ENCODE measurements at places on chromosomes 2 and 18.

DNA sequence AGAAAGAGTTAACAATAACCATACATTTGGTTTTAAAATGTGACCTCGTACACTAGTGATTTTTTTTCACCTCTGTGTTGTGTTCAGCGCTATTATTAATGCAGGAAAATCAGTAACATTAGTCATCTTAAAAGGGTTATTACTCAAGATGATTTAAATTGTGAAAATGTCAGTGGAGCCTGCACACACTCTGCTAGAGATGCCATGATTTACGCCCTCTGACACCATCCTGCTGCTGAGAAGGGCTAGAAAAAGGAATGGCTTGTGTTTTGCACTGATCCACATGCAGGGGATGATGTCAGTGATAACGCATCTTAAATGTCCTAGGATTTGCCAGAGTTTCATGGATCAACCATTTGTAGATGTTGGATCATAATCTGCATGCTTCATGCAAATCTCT lies 121.3 kb upstream of the BOD1L2 start:
- no peak for DNase-seq

- DNase-seq = peak; percentile 70
These were observed 1.2 kb downstream of the GYPC start for GRCh38 chr2:126657148-126657635.

GRCh38 chr2:219109471-219109870 lies 48.8 kb upstream of the IHH start:
- DNase-seq = peak; percentile 16

GRCh38 chr18:44682871-44683221 lies 2.2 kb downstream of the SETBP1 start:
- DNase-seq = no peak

GRCh38 chr18:60684843-60685513 lies 312.4 kb upstream of the MC4R start:
- no peak for DNase-seq

GRCh38 chr18:69400976-69401225 lies 213 bp downstream of the DOK6 start:
- no peak for DNase-seq

DNA sequence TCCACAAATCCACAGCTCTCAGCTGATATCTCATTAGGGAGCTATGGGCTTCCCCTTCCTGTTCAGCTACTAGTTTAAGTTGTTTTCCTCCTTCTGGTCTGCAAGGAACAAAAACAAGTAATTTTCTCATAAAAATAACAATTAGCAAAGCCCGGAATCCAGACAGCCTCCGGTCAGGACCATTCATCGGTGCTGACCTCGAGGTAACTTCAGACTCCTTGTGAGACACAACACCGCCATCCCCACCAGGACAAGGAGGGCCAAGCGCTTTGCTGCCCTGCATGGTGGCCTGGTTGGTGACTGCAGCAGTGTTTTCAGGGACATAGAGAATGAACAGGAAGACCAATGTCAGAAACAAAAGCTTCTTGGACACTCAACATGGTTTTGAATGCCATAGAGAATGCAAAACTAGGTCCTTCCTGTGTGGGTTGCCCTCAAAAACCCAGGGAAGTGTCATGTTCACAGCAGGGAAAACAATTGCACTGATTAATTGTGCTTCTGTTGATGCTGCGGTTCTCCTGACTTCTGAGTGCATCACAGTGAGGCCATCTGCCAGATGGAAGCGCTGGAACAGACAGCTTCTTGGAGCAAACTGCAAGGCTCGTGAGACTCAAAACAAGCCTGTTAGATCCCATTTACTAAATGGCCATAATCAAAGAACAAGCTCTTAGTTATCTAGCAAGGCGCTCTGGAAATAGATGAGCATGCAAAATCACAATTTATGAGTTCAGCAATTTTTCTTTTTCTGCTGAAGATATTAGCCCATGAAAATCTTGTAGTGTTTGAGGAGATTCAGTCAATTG lies 77.1 kb downstream of the HS1BP3 start:
- no peak for DNase-seq

DNA sequence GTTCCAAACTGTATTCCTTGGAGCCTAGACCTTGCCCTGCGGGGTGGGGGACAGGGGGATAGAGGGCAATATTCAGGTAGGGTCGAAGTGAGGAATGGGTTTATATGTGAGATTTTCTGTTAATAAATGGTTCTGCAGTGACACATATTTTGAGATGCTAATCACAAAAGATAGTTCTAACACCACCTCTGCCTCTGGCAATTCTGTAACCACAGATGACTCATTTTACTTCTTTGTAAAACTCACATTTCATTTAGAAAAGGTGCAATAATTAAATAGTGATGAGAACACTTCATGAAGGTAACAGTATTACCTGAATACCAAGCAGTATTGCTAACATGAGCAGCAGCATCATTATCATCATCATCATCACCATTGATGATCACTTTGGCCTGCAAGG lies 306.6 kb downstream of the SUCLG1 start:
- no peak for DNase-seq

DNA sequence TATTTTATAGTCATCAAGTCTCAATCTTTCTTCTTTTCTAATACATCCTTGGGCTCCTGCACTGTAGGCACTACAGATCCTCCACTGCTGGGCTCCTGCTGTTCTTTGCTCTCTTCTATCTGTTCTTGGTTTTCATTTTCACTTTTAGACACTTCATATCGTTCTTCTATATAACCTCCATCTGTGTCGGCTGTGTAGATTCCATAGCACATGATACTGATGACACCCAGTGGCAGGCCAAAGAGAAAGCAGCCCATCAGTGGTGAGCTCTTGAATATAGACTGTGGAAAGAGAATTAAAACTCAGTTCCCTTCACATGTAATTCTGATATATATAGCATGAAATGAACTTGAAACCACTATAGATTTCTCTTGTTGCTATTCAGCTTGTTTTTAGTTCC lies 38.0 kb downstream of the TMX3 start:
- no peak for DNase-seq

GRCh38 chr18:27750923-27751322 lies 426.0 kb downstream of the CDH2 start:
- DNase-seq = no peak

GRCh38 chr2:78077633-78078032 lies 555.5 kb upstream of the LRRTM4 start:
- no peak for DNase-seq

DNA sequence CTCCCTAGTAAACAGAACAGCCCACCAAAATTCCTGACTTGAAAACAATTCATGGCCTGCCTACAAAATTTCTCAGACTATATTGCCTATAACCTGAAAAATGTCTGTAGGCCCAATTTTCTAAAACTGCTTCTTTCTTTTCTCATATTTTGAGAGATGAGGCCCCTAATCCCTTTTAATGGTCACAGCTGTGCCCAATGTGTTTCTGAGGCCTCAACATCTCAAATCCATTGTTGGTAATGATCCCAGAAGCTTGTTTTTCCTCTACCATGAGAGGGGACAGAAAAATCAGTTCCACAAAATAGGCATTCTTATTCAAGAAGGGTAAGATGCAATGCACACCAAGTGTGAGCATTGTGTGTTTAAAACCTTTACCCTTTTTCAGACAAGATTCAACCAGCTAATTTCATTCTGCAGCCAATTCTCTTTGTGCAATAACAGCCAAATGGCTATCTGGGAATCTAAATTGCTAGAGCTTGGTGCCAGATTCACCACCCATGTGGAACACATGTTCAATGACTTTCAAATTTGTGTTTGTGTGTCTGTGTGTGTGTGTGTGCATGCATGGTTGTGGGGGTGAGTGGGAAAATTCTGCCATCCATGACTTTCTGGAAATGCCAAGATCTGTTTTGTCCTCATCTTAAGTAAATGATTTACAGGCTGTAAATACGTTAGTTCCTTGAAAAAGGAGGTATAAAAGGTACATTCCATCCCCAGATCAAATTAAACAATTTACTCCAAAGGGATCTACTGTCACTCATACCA lies 319.5 kb downstream of the TNS1 start:
- DNase-seq = no peak

- DNase-seq = no peak
These were observed 2786.5 kb downstream of the RPIA start for GRCh38 chr2:91477731-91478672.

DNA sequence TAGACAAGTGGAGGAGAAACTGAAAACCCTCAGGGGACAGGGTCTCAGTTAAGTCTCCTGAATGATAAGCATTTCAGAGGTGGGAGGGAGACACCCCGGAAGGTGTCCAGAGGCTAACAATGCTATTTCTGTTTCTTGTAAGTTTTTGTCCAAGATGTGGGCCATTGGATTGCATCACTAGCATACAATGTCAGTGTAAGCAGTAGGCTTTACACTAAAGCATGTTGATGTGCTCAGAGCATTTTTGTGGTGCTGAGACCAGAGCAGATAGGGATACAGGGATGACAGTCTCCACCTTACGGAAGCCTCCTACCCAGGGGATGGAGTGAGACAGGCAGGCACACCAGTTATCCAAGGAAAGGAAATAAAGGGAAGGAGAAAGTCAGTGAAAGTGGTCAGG lies 2.2 kb upstream of the IL1R1 start:
- no peak for DNase-seq

DNA sequence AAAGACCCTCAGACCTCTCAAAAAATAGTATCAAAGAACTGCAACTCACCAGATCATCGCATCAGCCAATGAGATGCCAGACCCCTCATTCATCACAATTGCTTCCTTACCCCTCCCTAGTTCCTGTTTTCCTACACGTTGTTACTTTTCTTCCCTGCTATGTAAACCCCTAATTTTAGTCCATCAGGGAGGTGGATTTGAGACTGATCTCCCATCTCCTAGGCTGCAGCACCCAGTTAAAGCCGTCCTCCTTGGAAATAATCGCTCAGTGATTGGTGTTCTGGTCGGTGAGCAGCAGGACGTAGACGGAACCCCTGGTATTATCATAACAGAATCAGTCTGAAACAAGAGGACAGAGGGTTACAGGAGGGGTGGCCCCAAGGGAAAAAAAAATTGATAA lies 44.0 kb upstream of the MAP4K4 start:
- DNase-seq = no peak

DNA sequence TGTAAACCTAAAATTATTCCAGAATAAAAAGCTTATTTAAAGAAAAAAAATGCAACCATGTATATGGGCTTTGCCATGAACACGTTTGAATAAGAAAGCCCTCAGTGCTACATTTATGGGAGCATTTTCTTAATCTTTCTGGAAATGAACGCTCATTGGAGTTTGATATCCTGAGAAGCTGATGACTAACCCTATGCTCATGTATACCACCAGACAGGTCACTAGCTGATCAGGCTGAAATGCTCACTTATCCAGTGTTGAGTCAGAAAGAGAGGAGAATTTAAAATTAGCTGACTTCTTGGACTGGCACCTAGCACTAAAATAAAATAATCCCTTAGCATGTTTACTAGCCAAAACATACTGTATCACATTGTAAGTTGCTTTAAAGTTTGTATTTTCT lies 254.9 kb upstream of the SIX3 start:
- DNase-seq = no peak

- no peak for DNase-seq
These were observed 681 bp upstream of the NRP2 start for GRCh38 chr2:205681401-205682238.

- no peak for DNase-seq
These were observed 190.0 kb downstream of the NAPG start for GRCh38 chr18:10715791-10716190.

DNA sequence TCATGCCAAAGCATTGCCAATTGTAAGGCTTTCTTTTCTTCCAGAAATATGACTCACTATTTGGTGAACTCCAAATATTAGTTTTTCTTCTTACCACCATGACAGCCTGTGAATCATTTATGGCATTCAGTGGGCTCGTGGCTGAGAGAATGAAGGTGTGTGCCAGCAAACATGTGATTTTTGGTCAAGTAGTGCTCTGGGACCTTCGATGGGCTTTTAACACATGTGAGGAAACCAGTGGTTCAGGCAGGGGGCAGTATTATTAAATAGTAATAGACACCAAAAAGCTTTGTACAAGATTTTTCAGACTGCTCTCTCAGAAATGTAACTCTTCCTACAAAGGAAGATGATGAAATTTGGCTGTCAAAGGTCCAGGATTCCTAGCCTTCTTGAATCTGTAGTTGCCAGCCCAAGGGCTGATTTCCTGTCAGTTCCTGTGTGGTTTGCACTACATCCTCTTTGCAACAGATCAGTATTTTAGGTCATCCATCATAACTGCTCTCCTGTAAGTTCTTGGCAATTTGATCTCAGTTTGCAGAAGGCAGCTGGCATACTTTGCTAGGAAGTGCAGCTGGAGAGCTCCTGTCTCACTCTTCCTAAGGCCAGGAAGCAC lies 64.3 kb downstream of the BABAM2 start:
- peak; percentile 31 for DNase-seq

DNA sequence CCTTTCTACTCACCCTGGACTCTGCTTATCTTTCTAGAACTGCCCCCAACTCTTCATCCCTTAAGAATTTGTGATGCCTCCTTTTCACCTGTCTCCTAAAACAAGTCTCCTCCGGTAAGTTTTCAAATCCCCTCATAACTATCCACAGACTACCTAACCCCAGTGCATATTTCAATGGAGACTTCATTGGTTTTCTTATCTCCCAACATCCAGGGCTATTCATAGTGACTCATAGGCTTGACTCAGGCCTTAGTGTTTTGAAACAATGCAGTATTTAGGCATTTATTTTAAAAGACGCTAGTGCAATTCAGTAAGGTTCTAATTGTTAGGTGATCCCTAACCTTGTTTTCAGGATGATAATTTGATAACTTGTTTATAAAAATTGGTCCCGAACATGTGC lies 399.2 kb downstream of the CPS1 start:
- DNase-seq = no peak

GRCh38 chr2:104945866-104946265 lies 92.0 kb downstream of the POU3F3 start:
- DNase-seq = no peak

- DNase-seq = no peak
These were observed 44.5 kb upstream of the SP3 start for GRCh38 chr2:174009488-174010223.

- DNase-seq = no peak
These were observed 60.5 kb upstream of the POMC start for GRCh38 chr2:25228848-25229278.

Data from central memory CD4-positive, alpha-beta T cell (primary cell).